ENCODE measurements at places on chromosomes 5 and 9.

DNA sequence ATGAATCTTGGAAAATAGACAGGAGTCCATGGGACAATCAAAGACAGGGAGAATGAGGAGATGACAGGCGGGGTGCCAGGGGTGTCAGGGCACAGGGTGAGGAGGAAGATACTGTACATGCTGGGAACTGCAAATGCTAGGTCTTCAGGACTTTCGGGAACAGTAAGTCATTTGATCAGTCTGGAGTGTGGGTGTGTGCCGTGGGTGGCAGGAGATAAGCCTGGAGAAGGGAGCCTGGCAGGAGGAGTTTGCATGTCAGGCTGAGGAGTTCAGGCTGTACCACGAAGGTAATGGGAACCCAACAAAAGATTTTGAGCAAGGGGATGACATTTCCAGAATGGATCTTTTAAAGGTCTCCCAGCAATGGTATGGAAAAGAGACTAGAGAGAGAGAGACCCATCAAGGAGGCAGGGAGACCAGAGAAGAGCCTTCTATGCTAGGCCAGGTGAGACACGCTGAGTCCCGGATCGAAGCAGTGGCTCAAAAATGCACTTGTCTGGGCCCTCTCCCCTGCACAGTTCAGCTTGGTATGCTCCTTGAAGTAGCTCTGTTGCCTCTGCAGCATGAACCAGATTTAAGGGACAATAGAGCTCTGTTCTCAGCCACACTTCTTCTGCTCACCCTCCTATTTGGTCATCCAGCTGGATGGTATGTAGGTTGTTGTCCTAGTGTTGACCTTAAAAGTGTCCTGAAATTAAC lies 77.0 kb upstream of the FER start:
- no peak for DNase-seq

- DNase-seq: no peak
These were observed 57.2 kb upstream of the RIC1 start for GRCh38 chr9:5571629-5572232.

DNA sequence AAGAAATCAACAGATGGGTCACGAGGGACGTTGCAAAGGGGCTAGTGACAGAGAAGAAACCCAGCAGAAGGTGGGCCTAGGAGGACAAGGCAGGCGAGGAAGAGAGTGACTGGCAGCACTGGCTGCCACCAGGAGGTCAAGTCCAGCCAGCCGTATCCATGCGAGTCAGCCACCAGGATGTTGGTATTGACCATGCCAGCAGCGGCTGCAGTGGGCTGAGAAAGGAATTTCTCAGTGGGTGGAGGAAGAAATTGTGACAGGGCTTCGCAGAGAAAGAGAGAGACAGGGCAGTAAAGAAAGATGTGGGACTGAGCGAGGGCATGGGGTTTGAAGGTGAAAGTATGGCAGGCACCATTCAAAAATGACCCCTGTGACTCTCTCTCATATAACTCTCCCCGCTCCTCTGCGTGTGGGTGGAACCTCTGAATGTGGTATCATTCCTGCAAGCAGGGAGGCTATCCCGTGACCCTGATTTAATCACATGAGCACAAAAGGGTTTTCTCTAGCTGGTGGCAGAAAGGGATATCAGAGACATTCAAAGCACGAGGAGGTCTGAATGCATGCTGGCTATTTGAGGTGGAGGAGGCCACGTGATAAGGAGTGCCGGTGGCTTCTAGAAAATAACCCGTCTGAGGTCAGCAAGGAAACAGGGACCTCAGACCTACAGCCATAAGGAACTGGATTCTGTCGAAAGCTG lies 45.4 kb upstream of the FBXW11 start:
- DNase-seq: no peak

DNA sequence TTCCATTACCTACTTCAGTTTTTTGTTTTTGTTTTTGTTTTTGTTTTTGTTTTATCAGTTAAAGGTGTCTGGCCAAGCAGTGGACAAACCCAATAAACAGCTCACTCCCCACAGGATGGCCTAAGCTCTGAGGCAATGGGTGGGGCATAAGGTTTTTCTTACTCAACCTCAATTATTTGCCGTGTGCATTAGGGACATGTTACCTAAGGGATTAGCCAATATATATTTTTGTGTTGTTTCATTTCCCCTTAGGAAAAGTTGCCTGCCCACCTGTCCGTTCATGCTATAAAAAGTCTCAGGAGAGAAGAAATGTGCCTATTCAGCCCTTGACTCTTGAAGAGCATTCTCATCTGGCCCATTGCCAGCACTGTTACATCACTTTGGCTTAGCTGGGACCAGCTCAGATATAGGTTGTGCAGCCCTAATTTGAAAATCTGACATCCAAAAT lies 7.3 kb downstream of the SH3RF2 start:
- no peak for DNase-seq

GRCh38 chr5:35026280-35026840 lies 21.4 kb downstream of the AGXT2 start:
- DNase-seq: no peak

- no peak for DNase-seq
These were observed 15.4 kb upstream of the SMIM15 start for GRCh38 chr5:61177716-61178115.

DNA sequence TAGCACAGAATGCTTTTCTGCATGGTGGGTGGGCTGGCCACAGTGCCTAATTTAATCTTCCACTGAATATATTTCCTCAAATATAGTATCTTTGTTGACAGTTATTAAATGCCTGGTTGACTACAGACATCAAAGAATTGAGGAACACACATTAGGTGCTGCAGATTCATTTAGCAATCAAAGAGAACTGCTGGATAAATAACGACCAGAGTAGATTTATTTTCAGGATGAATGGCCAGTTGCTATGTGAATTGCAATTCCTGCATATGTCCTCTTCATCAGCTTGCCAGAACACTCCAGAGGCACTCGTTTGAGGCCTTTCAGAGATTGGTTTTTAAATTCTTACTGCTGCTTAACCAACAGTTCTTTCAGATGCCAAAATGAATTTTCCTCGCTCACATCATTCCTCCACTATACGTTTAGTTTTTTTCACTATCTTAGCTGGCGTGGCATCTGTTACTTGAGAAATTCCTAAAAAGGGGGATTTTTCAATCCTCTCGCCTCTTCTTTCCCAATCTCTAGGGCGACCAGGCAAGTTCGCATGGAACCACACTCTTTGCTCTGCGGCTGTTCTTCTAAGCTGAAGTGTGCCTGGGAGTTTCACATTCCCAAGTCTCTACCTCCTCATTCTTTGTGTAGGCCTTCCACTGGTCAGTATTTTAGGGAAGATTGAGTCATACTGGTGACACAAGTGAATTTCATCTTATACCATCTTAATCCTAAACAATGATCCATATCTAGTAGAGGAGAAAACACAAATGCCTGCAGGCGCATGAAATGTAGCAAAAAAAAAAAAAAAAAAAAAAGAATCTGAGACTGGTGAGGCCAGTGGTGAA lies 237.1 kb upstream of the NMUR2 start:
- DNase-seq: no peak

DNA sequence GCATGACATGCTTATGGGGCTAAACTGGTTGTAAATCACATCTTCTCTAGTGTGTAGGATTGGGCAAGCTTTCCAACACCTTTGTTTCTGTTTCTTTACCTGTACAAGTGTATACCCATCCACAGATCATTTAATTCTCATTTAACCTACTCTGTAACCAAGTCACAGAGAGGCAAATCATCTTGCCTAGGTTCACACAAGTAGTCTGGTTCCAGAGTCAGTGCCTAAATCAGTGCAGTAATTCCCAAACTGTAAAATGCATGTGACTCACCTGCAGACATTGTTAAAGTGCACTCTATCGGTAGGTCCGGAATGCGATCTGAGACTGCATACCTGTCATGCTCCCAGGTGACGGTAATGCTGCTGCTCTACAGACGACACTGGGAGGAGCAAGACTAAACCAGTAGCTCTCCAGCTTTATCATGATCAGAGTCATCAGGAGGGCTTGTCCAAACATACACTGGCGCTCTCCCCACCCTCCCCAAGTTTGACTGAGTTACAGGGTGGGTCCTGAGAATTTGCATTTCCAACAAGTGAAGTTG lies 107.9 kb upstream of the FREM1 start:
- DNase-seq: no peak

DNA sequence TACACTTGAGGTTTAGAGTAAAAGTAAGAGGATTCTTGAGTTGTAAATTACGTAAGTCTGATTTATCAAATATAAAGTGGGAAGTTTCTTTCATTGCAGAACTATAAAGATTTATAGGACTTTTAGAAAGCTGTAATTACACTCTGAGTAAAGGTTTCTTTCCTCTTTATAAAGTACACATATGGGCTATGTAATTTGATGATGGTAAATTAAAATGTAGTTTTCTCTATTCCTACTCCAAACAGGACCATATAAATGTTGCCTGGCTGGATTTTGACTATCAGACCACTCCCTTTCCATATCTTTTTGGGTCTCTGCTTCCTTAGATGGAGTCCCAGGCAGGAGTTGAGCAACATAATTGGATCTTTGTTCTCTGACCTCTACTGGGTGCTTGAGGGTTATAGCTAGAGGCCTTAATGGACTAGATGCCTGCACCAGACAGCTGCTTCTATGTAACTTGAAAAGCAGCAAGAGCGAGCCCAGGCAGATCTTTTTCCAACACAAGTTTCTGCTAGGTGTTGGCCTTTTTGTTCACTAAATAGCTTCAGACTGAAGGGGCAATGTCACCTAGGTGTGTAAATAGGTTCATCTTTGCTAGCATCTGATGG lies 11.4 kb upstream of the TEX48 start:
- no peak for DNase-seq

- DNase-seq: no peak
These were observed 136.9 kb upstream of the ANKH start for GRCh38 chr5:15008476-15008875.

- DNase-seq: no peak
These were observed 5.6 kb downstream of the JMY start for GRCh38 chr5:79241535-79241979.

- DNase-seq: peak; percentile 63
These were observed 5.2 kb upstream of the IRF1 start for GRCh38 chr5:132495667-132496190.

DNA sequence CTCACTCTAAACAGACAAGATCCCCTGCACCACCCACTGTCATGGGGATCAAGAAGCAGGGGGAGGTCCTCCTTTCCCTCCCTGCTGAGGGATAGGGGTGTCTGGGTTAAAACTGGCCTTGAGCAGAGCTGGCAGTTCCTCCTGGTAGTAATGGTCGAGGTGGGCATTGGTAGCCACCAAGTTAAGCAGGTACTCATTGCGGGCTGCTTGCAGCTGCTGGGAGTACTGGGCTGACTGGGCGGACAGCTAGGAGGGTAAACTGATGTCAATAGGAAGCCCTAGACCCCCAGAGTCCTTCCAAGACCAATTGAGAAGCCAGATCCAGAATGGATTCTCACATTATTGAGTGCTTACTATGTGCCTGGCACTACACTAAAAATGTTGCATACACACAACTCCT lies 3.4 kb downstream of the FCHSD1 start:
- DNase-seq: no peak

DNA sequence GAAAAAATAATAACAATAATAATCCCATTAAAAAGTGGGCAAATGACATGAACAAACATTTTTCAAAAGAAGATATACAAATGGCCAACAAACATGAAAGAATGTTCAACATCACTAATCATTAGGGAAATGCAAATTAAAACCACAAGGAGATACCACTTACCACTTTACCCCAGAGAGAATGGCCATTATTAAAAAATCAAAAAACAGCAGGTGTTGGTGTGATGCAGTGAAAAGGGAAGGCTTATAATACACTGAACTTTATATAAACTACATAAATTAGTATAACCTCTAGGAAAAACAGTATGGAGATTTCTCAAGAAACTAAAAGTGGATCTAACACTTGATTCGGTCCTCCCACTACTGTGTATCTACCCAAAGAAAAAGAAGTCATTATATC lies 81.9 kb downstream of the DROSHA start:
- DNase-seq: no peak

- no peak for DNase-seq
These were observed 42.6 kb upstream of the NAA35 start for GRCh38 chr9:85898332-85898731.
